ENCODE measurements at places on chromosomes 4 and X.

- DNase-seq, result no peak
These were observed 73.3 kb upstream of the TLR3 start for GRCh38 chr4:185995665-185996064.

- DNase-seq, result no peak
These were observed 44.6 kb downstream of the PALLD start for GRCh38 chr4:168541266-168541953.

GRCh38 chrX:20394451-20394850 is 127.7 kb upstream of the RPS6KA3 start:
- DNase-seq, result no peak

- no peak for DNase-seq
These were observed 402.8 kb upstream of the CXorf51A start for GRCh38 chrX:147217334-147217733.

GRCh38 chr4:42816189-42816879 is 76.2 kb upstream of the GRXCR1 start:
- DNase-seq, result no peak

- no peak for DNase-seq
These were observed 38.2 kb upstream of the OCIAD2 start for GRCh38 chr4:48944756-48945241.

GRCh38 chr4:77877771-77878565 is 15.3 kb downstream of the MRPL1 start:
- no peak for DNase-seq

DNA sequence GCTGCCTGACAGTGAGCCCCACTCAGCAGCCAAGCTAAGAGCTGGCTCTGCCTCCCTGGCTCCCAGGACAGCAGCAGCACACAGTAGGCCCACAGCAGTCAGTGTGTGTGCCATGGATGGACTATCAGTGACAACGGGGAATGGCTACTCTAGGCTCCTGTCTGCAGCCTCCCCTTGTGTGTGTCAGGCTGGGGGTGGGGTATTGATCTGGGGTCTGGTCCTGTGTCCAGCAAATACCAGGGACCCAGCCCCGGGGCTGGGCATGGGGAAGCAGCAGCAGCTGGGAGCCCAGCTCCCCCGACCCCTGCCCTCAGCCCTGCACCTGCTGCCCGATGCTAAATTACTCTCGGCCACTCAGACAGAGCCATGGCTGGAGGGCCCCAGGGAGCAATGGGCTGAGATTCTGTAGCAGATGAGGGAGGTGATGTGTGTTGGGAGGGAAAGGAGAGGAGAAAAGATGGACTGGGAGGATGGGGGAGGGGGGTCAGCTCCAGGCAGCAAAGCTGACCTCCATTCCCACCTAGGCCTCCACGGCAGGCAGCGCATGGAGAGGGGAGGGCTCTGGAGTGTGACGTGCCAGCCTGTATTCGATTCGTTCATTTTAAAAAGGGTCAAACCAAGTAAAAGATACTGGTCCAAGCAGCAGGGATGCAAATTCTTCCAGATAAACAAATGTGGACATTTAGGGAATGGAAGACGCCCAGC is 61.3 kb upstream of the CRMP1 start:
- DNase-seq, result peak; percentile 61

- no peak for DNase-seq
These were observed 121.0 kb downstream of the ENPP6 start for GRCh38 chr4:184096561-184097240.

DNA sequence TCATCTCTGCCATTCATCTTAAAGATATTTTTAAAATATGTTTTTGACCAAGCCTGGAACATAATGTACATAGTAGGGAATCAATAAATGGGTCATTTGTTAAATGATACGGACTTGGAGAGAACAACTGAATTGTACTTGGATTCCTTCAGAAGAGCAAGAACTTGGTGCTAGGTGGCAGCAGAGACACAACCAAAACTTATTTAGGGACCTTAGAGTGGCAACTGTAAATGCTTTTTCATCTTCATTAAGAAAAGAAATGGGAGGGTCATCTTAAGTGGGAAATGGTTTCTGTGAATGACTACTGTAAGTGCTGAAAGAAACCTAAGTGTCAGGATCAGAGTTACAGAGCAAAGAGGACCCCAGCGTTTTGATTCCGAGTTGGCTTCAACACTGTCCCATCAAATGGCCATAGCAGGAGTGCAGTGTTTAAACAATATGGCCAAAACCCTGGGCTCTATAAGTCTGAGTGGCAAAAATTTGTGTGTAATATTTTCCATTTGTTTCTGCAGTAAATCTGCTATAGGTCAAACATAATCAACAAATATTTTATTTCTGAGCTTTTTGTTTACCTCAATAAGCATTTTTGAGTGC is 213.6 kb downstream of the PALLD start:
- DNase-seq, result no peak

DNA sequence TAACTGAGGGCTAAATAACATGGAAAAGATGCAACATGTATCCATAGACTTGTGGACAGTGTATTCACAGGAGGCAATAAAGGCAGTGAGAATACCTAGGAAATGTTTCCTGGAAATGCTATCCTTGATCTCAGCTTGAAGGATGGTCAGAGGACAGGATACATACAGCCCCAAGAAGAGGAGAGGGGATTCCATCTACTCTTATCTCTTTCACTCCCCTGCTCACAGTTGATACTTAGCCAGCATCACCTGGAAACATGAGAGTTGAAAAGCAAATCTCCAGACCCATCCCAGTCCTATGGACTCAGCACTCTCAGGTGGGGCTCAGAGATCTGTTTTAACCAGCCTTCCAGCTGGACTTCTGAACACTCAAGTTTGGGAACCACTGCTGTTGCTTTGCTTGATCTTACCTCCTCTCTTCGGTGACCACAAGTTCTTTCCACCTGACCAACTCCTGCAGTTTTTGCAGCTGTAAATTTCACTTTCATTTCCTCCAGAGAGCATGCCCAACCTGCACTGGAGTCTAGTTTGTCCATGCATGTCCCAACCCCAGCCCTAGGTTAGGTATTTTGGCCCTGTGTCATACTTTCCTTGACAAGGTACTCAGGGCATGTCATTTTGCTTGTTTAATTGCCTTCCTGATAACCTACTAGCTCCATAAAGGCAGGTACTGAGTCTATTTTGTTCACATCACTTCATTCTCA is 10.4 kb downstream of the RELL1 start:
- no peak for DNase-seq

DNA sequence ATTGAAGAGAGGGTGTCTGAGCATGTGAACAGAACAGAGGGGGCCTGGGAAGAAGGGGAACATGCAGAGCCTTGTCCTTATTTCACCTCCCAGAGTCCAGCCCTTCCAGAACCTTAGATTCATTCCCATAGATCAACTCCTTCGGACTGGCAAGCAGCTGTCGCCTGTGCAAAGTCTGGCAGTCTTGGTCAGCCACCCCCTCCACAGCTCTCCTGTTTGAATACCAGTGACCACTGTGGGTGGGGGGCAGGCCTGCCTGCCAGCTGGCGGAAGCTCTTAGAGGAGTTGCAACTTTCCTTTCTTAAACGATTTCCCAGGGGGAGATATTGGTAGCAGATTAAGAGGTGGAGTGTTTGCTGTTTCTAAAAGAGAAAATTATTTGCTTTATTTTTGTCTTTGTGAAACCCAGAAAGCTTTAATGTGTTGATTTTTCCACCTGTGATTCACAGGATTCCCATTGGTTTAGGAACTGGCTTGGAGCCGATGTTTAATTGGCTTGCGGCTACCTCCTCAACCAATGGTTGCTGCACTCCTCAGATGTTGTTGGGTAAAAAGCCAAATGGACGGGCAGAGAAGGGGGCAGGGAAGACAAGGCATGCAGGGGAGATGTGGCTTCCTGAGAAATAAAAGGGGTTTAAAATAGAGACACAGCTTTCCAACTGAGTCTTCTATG is 62.2 kb upstream of the PRPS1 start:
- DNase-seq, result no peak

- DNase-seq, result no peak
These were observed 101.1 kb downstream of the NAA11 start for GRCh38 chr4:79224777-79225104.

DNA sequence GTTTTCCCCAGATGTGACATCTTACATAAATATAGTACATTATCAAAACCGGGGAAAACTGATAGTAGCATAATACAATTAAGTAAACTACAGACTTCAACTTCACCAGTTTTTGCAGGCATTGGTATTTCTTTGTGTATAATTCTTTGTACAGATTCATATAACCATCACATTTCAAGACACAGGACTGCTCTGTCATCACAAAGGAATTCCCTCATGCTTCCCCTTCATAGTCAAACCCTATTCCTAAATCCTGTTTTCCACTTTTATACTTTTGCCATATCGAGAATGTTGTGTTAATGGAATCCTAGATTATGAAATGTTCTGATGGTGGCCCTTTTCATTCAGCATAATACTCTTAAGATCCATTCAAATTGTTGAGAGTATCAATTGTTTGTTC is 36.0 kb downstream of the STIM2 start:
- no peak for DNase-seq

DNA sequence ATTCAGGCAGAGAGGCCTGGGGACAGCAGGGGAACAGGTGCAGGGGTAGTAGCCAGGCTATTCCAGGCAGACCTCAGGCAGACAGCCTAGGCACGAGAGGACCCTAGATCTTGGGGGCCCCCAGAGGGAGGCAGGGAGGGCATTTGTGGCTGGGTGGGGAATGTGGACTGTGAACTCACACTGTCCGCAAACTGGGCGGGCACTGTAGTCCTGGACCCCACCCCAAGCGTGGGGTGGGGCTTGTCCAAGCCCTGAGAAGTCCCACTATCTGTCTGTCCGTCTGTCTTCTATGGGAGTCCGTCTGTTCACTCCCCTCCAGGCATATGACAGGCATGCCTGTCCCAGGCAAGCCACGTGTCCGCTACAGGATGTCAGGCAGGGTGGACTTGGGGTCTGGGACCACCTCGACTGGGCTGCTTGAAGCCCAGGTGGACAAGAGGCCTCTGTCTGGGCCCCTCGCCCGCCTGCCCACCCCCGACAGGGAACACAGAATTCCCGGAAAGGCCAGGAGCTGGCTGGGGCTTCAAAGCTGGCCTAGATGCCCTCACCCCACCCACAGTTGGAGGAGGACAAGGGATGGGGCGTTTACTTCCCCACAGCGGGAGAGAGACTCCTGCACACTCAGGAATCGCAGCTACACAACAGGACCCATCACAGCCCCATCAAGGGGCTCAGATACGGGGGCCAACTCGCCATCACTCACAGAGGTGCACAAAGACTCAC is at the start of gene SLC38A5:
TSS of gene SLC38A5 (minus strand) at position 151 of the 723 bp plus-strand sequence. CDS start 2,336 bp downstream, outside the sequence.
- no peak for DNase-seq

GRCh38 chr4:1459722-1460511 is 53.7 kb upstream of the NKX1-1 start:
- DNase-seq, result peak; percentile 65

GRCh38 chr4:108110450-108110849 is 58.3 kb downstream of the LEF1 start:
- no peak for DNase-seq
